NCI-H1105 (cell line): ENCODE measurements at places on chromosomes 4 and X.
A peak's percentile ranks its signal among the peaks of the same experiment; 100 is the strongest.

- no peak for DNase-seq
Observed at GRCh38 chrX:85391878-85392238, 12.4 kb upstream of the POF1B start.

- DNase-seq: no peak
Observed at GRCh38 chr4:78653655-78654054, 102.1 kb downstream of the ANXA3 start.

- no peak for DNase-seq
Observed at GRCh38 chr4:101724093-101724492, 66.4 kb upstream of the BANK1 start.

GRCh38 chr4:114599231-114599902, 760 bp downstream of the UGT8 start:
- DNase-seq: peak; percentile 26

DNA sequence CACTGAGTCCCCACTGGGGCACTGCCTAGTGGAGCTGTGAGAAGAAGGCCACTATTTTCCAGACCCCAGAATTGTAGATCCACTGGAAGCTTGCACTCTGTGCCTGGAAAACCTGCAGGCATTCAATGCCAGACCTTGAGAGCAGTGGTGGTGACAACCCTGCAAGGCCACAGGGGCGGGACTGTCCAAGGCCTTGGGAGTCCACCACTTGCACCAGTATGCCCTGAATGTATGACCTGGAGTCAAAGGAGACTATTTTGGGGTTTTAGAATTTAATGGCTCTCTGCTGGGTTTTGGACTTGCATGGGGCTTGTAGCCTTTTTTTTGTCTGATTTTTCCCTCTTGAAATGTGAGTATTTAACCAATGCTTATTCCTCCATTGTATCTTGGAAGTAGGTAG, 145.8 kb downstream of the MSN start:
- DNase-seq: no peak

GRCh38 chr4:150007512-150007911, 70.7 kb upstream of the DCLK2 start:
- no peak for DNase-seq
